ENCODE measurements at places on chromosomes 6 and 20.

DNA sequence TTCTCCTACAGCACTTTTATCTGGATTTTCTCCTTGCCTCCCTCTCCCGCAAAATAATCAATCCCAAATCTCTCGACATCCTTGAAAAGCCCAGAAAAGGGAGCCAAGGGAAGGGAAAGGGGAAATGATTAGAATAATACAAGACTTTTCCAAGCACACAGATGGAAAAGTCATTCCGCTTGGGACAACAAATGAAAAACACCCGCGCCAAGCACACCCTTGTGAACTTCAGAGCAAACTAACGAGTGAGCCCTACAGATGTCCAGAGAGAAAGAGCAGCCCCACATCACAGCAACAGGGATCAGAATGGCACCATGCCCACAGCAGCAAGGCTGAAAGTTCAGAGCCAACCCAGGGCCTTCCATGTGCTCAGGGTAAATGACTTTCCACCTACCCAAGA is 49.6 kb downstream of the NINL start:
- DNase-seq, result no peak

DNA sequence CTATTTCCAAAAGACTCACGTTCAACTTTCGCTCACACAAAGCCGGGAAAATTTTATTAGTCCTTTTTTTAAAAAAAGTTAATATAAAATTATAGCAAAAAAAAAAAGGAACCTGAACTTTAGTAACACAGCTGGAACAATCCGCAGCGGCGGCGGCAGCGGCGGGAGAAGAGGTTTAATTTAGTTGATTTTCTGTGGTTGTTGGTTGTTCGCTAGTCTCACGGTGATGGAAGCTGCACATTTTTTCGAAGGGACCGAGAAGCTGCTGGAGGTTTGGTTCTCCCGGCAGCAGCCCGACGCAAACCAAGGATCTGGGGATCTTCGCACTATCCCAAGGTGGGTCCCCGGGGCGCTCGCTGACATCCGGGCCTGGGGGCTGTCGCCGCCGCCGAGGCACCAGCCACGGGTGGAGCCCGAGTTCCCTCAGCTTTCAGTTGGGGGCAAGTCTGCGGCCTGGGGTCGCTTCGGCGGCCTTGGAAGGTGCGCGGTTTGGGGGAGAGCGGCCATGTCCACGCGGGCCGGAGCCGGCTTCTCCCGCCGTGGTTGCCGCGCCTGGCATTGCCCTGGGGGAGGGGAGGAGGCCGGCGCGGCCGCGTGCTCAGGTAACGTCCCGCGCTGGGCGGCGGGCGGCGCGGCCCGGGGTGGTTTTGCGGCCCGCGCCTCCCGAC is 429 bp downstream of the AMD1 start:
- no peak for DNase-seq

DNA sequence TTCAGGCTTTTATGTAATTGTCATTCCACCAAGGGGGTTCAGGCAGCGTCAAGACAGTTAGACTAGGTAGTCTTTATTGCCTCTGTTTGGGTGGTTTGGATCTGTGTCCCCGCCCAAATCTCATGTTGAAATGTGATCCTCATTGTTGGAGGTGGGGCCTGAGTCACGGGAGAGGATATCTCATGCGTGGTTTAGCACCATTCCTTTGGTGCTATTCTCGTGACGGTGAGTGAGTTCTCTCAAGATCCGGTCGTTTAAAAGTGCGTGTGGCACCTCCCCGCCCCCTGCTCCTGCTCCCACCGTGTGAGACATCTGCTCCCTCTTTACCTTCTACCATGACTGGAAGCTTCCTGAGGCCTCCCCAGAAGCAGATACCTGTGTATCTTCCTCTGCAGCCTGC is 51.3 kb upstream of the FOXC1 start:
- no peak for DNase-seq

GRCh38 chr6:21628160-21628559 is 34.6 kb downstream of the SOX4 start:
- no peak for DNase-seq

- no peak for DNase-seq
These were observed 158.4 kb downstream of the IBTK start for GRCh38 chr6:82088978-82089771.

All from fibroblast of lung (primary cell).